ENCODE measurements at places on chromosomes 12 and 14.

- DNase-seq: no peak
Measured at GRCh38 chr12:89382328-89382727, 30.0 kb upstream of the DUSP6 start.

GRCh38 chr14:89927186-89927865 is 27.2 kb downstream of the EFCAB11 start:
- no peak for DNase-seq

- DNase-seq: no peak
Measured at GRCh38 chr12:132462788-132463187, 27.2 kb upstream of the FBRSL1 start.

GRCh38 chr12:106429636-106430035 is 72.1 kb downstream of the POLR3B start:
- DNase-seq: no peak

- DNase-seq: no peak
Measured at GRCh38 chr12:87425942-87426554, 603.2 kb downstream of the C12orf50 start.

DNA sequence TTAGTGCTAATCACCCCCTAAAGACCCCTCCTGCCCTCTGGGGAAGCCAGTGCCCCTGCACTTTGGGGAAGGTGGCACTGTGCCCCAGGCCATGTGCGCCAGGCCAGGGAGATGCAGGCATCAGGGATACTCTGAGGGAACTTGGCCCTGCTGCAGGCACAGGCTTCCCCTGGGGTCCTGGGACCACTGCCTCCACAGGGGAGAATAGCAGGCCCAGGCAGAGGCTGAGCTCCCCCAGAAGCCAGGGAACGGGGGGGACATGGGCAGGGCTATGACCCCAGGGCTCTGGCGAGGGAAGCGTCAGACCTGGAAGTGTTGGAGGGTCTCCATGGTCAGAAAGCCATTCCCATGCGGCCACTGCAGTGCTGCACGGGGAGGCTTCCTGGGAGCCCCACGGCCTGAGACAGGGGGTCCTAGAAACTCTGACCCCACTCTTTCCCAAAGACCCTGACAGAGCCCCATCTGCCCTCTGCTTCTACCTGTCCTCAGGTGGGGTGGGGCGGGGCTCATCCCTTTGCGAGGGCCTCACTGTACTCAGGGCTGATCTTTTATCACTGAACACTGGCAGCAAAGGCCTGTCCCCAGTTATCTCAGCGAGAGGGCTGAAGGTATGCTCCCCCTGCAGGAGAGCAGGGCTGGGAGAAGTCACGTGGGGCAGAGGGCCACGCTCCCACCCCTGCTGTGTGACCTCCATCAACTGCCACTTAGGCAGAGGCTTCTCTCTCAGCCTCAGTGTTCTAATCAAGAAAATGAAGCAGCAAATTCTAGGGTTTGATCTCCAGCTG is 160.0 kb downstream of the CALM1 start:
- no peak for DNase-seq

DNA sequence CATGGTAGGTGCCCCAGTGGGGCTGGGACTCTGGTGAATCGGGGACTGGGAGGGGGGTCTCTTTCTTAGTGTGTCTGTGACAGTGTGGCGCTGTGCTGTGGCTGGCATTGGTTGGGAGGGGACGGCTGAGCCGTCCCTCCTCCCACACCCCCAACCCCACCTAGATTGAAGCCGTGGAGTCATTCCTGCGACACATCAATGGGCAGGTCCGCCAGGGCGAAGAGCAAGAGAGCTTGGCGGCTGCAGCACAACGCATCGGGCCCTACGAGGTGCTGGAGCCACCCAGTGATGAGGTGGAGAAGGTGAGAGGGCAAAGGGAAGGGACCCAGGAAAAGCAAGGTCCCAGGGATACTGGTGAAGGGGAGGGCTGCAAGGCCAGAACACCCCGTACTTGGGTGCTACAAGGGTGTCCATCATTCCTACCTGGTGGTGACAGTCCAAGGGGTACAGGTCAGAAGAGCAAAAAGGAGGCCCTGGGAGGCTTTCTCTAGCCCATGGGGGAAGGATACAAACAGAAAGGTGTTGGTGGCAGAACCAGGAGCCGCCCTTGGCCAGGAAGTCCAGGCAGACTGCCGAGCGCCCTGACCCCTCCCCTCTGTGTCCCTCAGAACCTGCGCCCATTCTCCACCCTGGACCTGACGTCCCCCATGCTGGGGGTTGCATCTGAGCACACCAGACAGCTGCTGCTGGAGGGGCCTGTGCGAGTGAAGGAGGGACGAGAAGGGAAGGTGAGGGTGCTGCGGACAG is 7.4 kb downstream of the PLEKHG6 start:
- no peak for DNase-seq

Measured in EH (cell line).